ENCODE measurements at places on chromosomes 7 and 10. TPM values are rescaled to one million over a fixed set of nuclear protein-coding genes. Genes with fewer than 3 reads are reported as not detected.

The ADIRF gene
- 96.3 TPM for polyA plus RNA-seq

The MLXIPL gene
- polyA plus RNA-seq: 148 TPM

The OR9A2 gene
- not detected for polyA plus RNA-seq

The CYP2E1 gene
- polyA plus RNA-seq: 5,149 TPM

The TRPV5 gene
- polyA plus RNA-seq: not detected

The LIPF gene
- polyA plus RNA-seq: not detected

DNA sequence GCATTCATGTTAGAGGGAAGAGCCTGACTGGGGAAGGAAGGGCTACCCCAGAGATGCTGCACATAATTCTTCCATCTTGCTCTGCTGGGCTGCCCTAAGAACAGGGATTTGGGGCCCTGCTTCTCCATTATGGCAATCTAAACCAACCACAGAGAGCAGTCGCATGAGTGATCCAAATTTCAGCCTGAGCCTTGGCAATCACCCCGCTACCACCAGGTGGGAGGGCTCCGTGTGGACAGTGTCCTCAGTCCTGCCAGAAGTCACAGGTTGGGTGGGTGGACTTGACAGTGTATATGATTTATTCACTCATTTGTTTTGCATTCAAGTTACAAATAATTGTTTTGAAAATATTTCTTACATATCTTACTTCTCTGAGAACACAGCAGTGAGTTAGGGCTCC is 22.0 kb downstream of the ABCC2 start:
- peaks cover 16% of the 10 kb centered on the region for H3K36me3 ChIP-seq
- DNase-seq: no peak
- no peak overlapping the region for H3K27ac ChIP-seq
- no peaks in the 10 kb centered on the region for H3K4me1 ChIP-seq
- no peaks in the 10 kb centered on the region for H3K27me3 ChIP-seq

- H3K27me3 ChIP-seq: no peaks in the 10 kb centered on the region
- no peak for DNase-seq
- H3K27ac ChIP-seq: no peak overlapping the region
- H3K4me3 ChIP-seq: no peak overlapping the region
Observed at GRCh38 chr7:140137078-140137477, 39.7 kb downstream of the KDM7A start.

- H3K36me3 ChIP-seq: no peaks in the 10 kb centered on the region
- peak; percentile 67 for DNase-seq
- peak overlapping the region; percentile 80 for H3K4me3 ChIP-seq
- peak overlapping the region; percentile 100 for H3K27ac ChIP-seq
Observed at GRCh38 chr10:61902445-61903220, 1.1 kb downstream of the ARID5B start.

DNA sequence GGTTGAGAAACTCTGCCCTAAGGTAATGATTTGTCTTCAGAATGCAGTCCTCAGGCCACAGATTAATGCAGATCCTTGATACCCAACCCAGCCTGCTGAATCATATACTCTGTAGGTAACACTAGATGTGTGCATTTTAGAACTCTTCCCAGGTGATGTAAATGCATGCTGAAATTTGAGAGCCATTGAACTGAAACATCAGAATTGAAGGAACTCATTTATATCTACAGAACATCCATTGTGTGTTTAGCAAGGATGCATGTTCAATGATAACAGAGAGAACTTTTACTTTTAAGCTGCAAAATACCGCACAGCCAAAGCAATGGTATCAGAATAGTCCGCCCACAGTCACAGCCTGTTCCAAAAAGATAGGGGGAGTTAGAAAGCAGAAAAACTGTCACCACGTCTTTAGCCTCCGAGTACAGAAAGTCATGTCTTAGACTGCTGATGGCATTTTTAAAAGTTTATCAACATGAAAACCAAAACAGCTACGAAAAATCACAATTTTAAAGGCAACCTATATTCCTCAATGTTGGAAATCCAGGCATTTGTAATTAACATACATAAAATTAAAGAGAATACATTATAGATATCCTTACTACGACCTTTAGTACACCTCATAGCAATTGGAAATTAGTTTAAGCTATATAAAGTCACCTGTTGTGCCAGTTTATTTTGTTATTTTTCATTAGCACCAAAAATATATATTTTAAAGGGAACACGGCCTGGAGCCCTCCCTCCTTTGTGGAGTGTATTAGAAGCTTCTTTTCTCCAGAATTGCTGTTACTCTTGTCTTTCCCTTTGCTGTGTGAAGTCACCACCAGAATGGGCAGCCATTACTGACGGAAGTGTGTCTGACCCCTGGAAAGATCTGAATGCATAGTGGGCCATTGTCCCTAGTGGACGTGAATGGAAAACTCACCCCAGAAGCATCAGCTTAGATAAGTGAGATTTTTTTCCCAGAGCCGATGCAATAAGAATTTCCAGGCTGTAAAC is 65.8 kb upstream of the PRKAR2B start:
- H3K4me1 ChIP-seq: no peaks in the 10 kb centered on the region
- no peaks in the 10 kb centered on the region for H3K36me3 ChIP-seq

GRCh38 chr7:103580031-103580430 is 134.0 kb upstream of the SLC26A5 start:
- no peaks in the 10 kb centered on the region for H3K4me1 ChIP-seq
- no peak overlapping the region for H3K4me3 ChIP-seq
- no peak overlapping the region for H3K27ac ChIP-seq
- DNase-seq: no peak
- H3K36me3 ChIP-seq: no peaks in the 10 kb centered on the region
- H3K27me3 ChIP-seq: no peaks in the 10 kb centered on the region

- H3K27me3 ChIP-seq: peaks cover 5% of the 10 kb centered on the region
- peaks cover 24% of the 10 kb centered on the region for H3K4me1 ChIP-seq
- no peaks in the 10 kb centered on the region for H3K36me3 ChIP-seq
- no peak overlapping the region for H3K27ac ChIP-seq
Observed at GRCh38 chr10:23190872-23191763, 994 bp upstream of the PTF1A start.

GRCh38 chr10:25999295-25999981 is 65.4 kb downstream of the MYO3A start:
- no peak for DNase-seq
- H3K4me3 ChIP-seq: no peak overlapping the region
- no peaks in the 10 kb centered on the region for H3K4me1 ChIP-seq

DNA sequence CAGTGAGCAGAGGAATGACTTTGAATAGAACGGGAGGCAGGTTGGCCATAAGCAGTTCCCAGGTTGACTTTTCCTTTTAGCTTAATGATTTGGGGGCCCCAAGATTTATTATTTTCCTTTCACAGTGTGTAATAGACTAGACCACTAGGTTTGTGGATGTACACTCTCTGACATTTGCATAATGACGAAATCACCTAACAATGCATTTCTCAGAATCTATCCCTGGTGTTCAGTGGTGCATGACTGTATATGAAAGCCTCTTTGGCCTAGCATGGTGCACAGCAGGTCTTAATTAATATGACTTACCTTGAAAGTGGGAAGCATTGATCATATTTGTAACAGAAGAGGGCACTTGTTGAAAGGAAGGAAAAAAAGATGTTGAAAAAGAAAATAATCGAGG is 761.9 kb downstream of the TYW1 start:
- peaks cover 1% of the 10 kb centered on the region for H3K4me1 ChIP-seq
- no peak for DNase-seq
- H3K4me3 ChIP-seq: no peak overlapping the region
- H3K27ac ChIP-seq: no peak overlapping the region
- H3K27me3 ChIP-seq: no peaks in the 10 kb centered on the region

DNA sequence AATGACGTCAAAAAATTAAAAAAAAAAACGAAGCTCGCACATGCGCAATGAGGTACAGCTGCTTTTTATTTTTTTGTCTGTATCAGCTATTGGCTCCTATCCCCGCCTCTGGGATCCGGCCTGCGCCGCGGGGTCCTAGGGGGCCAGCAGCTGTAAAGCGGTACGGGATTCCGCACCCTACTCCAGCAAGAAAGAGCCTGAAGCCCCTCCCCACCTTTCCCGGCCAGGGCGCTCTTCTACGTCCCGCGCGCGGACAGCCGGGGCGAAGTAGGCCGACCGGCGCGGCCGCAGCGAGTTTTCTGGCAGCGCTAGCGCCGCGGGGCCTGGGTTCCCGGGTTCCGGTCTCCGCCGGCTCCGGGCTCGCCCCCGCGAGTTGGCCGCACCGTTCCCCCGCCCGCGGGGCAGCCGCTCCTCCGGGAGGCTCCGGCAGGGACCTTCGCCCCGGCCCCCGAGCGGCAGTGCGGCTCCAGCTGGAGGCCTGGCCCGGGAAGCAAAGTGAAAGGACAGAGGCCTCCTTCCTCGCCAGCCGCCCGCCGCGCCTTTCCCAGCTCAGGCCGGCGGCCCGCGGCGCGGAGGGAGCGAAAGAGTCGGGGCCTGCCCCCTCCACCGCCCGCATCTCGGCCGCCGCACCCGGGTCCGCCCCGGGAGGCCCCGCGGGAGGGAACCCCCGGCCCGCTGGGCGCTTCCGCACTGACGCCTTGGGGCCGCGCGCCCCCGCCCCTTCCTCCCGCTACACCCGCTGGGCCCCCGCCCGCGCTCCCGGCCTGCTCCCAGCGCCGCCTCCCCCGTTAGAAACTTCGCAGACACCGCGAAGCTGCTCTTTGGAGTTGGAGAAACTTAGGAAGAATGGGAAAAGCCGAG is 4.7 kb upstream of the SPAG6 start:
- peak; percentile 78 for DNase-seq
- peaks cover 28% of the 10 kb centered on the region for H3K4me1 ChIP-seq
- peaks cover 36% of the 10 kb centered on the region for H3K27me3 ChIP-seq
- no peaks in the 10 kb centered on the region for H3K36me3 ChIP-seq
- H3K27ac ChIP-seq: peak overlapping the region; percentile 94
- peak overlapping the region; percentile 68 for H3K4me3 ChIP-seq

- peak within 1 kb of the TSS; percentile 84 for H3K4me3 ChIP-seq
- peaks cover 21% of the 10 kb centered on the region for H3K36me3 ChIP-seq
- no peak for DNase-seq
- H3K4me1 ChIP-seq: peaks cover 2% of the 10 kb centered on the region
- H3K27ac ChIP-seq: peak within 1 kb of the TSS; percentile 100
- no peaks in the 10 kb centered on the region for H3K27me3 ChIP-seq
Observed at GRCh38 chr10:3784510-3785250, at the start of gene KLF6. Gene KLF6, minus strand, starts transcription at chr10:3785209. Its CDS starts 195 bp downstream, at chr10:3785014.

DNA sequence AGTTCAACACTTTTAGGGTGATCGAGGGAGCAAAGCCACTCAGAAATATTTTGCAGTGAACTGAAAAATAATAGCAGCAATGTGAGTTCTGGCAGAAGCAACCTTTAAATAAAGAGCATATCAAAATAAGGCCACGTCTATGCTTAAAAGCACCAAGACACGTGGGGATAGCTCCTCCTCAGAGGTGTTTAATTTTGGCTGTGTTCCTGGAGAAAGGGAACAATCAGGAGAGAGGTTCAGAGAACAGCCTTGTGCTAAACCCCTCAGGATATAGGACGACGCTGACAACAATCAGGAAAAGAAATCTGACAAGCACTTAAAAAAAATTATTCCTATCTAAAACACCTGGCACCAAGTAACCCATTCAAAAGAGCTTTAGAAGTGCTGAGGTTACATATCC is 471.9 kb upstream of the CELF2 start:
- no peak overlapping the region for H3K4me3 ChIP-seq
- H3K27ac ChIP-seq: no peak overlapping the region
- H3K4me1 ChIP-seq: no peaks in the 10 kb centered on the region
- no peaks in the 10 kb centered on the region for H3K36me3 ChIP-seq
- no peaks in the 10 kb centered on the region for H3K27me3 ChIP-seq
- DNase-seq: no peak

GRCh38 chr7:32879460-32879859 is 12.1 kb downstream of the KBTBD2 start:
- H3K36me3 ChIP-seq: peaks cover 4% of the 10 kb centered on the region
- no peak overlapping the region for H3K27ac ChIP-seq
- H3K4me3 ChIP-seq: no peak overlapping the region
- no peak for DNase-seq
- H3K4me1 ChIP-seq: no peaks in the 10 kb centered on the region

- no peak overlapping the region for H3K27ac ChIP-seq
- no peaks in the 10 kb centered on the region for H3K27me3 ChIP-seq
- H3K36me3 ChIP-seq: no peaks in the 10 kb centered on the region
- H3K4me1 ChIP-seq: no peaks in the 10 kb centered on the region
- DNase-seq: no peak
- no peak overlapping the region for H3K4me3 ChIP-seq
Observed at GRCh38 chr10:78957471-78958039, 111.2 kb upstream of the ZMIZ1 start.

- H3K27ac ChIP-seq: no peak overlapping the region
- no peak for DNase-seq
- H3K27me3 ChIP-seq: no peaks in the 10 kb centered on the region
- no peaks in the 10 kb centered on the region for H3K4me1 ChIP-seq
- no peak overlapping the region for H3K4me3 ChIP-seq
Observed at GRCh38 chr7:68524126-68524525, 1074.1 kb upstream of the AUTS2 start.

DNA sequence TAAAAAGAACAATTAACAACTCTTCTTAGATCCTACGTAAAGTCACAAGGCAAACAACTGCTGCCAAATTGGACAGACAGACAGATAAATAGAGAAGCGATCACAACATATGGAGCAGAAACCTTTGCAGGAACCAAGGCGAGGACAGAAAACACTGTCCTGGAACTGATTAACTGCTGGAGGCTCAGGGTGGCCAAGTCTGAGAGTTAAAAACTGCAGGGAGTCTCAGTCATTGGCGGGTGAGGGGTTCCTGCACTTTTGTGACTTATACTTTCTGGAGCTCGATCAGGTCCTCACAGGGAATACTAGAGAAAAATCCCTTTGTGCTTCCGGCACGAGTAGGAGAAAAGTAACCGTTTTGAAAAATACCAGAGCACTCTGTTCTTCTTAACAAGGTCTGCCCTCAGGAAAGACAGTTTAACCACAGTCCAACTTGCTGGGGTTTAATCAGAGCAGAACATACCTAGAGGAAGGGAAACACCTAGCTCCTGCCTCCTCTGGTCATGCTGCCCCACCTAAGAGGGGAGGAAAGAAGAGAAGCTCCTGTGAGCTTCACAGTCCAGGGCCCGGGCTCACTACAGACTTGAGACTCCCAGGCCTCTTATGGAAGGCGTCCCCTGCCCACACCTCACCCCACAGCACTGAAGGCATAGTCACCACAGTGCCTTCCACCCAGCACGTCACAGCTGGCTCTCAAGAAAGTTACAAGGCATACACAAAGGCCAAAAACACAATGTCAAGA is 74.9 kb downstream of the LARP4B start:
- DNase-seq: no peak
- peaks cover 1% of the 10 kb centered on the region for H3K36me3 ChIP-seq
- H3K27ac ChIP-seq: no peak overlapping the region

DNA sequence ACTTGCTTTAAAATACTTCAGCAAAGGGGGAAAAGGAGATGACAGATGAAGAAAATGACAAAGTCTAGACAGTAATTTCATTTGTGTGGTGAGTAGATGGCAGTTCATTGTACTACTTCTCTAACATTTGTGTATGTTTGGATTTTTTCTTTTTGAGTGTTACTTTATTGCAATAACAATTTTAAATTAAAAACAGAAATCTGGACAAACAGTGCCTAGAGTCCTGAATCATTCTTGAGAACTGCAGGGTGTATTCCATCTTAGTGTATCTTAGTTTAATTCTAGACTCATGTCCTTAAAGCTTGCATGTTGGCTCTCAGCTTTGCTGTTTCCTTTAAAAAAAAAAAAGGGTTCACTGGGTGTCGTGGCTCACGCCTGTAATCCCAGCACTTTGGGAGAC is 31.1 kb downstream of the HOXA1 start:
- DNase-seq: no peak
- no peaks in the 10 kb centered on the region for H3K36me3 ChIP-seq
- no peaks in the 10 kb centered on the region for H3K27me3 ChIP-seq
- H3K4me1 ChIP-seq: no peaks in the 10 kb centered on the region
- H3K4me3 ChIP-seq: no peak overlapping the region

Data from liver (tissue), 10 donors.